T follicular helper cell (primary cell): ENCODE measurements at places on chromosomes 5 and 9.

DNA sequence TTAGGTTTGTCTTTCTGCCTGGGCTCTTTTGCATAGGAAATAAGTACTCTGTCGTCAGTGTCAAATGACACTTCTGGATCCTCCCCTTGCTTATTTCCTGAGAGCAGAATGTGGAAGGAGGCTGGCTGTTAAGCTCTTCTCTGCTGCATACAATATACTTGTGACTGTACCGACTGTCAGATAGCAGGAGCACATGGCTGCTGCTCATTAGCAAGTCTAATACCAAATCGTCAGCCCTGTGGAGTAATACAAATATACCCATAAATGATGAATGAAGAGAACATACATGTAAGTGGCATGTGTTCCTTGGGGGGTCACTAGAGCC, at the start of gene GPR151:
TSS of gene GPR151 (minus strand) at position 40 of the 325 bp plus-strand sequence. CDS start 77 bp downstream, outside the sequence.
- DNase-seq, result no peak

DNA sequence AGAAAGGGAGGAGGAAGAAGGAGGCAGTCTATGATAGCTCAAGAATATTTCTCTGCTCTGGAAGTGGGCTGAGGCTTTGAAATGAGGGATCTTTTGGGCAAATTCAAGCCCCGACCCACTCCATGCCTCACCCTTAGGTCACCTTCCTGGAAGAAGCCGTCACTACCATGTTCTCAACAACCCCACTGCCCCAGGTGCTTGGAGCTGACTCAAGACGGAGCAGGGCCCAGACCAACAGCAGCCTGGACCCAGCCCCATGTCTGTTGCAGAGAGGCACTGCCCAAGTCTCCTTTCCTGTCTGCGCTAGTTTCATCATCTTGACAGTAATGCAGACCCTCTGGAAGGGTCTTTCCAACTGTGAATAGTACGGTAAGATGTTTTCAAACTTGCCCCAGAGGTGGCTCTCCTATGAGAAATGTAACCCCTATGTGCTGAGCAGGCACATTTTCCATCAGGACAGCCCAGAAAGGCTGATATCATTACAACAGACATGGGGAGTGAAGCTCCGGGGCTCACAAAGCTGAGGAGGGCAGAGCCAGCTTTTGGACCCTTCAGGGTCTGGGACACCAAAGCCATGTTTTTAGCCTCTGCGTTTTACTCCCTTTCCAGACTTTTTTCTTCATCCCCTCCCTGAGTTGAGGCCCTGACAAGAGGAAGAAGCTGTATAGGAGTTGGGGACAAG, 128.2 kb upstream of the LARP1 start:
- no peak for DNase-seq

DNA sequence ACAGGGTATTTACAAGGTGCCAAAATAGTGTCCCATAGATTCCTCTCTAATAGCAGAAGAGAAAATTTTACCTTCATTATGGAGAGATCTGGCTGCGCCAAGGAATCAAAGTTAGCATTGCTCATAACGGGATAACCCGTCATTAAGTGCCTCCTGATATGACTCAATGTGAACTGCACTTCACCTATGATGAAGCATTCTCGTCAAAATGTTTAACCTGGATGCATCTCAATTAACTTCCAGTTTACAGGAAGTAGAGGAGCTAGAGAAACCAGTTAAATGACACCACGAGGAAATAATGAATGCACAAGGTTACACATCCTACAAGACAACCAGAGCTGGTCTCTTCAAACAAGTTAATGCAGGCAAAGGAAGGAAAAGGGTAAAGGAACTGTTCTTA, 17.2 kb downstream of the FBXW11 start:
- DNase-seq, result no peak

DNA sequence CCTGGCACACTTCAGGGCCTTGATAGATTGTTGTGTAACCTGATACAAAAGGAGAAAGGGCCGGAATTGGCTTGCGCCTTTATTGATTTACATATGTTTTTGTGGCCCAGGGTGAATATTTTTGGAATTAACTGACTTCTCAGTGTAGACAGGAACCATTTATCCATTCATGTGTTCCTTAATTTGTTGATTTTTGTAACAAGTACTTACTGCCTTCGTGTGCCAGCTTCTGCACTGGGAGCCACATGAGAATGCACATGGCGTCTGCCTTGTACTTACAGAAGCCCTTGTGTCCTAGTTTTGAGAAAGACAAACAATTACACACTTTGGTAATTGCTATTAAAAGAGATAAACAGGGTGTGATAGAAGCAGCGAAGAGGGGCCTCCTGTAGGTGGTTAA, 26.4 kb downstream of the EHMT1 start:
- no peak for DNase-seq

DNA sequence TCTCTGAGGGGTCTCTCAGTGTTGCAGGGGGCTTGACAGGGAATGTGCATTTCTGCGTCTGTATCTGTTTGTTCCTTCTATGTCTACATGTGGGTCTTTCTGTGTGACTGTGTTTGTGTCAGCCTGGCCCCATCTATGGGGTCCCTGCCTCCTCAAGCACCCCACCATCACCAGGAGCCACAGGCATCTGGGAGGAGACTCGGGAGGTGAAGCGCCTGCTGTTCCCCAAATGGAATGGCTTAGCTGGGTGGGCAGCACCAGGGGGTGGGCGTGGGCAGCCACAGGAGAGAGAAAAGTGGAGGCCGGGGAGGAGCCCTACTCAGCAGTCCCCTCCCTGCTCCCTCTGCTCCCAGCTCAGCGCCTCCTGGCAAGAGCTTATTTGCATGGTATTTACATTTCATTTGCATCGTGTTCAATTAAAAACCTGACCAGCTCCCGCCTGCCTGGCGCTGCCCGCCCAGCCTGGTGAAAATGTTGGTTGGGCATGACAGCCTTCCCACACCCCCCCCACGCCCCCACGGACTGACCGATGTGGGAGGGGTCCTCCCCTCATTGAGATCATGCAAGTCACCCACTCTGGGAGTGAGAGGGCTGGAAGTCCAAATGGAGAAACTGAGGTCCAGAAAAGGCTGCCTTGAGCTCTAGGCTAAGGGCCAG, 50.5 kb downstream of the CXXC5 start:
- DNase-seq, result no peak

- no peak for DNase-seq
These were observed 8.1 kb downstream of the RPS6 start for GRCh38 chr9:19371942-19372341.

DNA sequence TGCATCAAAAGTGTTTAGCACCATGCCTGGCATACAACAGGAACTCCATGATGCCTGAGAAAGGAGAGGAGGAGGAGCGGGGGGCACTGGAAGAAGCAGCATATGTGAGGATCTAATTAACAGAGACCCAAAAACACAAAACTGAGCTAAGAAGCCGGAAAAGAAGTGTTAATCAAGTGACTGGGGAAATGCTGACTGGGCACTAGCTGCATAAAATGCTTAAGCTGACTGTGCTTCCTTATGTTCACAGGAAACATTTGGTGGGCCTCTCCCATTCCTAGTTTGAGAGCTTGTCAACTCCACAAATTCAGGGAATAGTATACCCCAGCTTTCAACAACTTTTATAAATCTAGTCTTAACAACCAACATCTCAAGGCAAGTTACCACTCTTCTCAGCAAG, 26.6 kb downstream of the DEPDC1B start:
- DNase-seq, result no peak

DNA sequence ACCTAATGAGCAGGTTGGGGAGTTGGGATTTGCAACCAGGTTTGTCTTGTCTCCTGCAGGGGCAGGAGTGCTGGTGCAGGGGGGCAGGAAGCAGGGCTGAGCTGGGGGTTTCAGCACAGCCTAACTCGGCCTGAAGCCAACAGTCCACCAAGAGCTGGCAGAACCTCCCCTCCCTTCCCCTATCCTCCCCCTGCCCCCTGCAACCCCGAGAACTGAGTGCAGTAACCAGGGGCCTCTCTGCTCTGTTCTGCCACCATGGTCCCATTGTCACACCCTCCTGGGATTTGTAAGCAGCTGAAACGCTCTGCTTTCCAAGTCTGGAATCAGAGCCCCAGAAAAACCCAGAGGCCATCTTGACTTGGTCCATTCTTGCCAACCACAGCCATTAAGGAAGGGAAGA, 72.9 kb downstream of the ARHGEF37 start:
- no peak for DNase-seq

DNA sequence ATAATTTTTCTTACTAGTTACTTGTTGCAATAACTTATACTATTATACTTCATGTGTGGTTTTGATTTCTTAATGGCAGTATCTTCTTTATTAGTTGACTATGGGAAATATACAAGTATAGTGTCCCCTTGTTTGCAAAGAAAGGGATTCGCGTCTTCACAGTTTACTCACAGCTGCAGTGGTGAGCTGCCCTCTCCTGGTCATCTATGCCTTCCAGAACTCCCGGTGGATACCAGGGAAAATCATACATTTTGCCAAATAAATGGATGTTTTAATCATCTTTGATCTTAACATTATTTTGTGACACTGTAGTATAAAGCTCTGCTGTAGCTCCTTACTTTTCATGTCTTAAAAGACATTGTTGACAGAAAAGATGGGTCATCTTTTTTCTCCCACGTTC, 142.0 kb downstream of the ZCCHC7 start:
- no peak for DNase-seq

GRCh38 chr5:172142709-172143215, 45.3 kb downstream of the STK10 start:
- no peak for DNase-seq

DNA sequence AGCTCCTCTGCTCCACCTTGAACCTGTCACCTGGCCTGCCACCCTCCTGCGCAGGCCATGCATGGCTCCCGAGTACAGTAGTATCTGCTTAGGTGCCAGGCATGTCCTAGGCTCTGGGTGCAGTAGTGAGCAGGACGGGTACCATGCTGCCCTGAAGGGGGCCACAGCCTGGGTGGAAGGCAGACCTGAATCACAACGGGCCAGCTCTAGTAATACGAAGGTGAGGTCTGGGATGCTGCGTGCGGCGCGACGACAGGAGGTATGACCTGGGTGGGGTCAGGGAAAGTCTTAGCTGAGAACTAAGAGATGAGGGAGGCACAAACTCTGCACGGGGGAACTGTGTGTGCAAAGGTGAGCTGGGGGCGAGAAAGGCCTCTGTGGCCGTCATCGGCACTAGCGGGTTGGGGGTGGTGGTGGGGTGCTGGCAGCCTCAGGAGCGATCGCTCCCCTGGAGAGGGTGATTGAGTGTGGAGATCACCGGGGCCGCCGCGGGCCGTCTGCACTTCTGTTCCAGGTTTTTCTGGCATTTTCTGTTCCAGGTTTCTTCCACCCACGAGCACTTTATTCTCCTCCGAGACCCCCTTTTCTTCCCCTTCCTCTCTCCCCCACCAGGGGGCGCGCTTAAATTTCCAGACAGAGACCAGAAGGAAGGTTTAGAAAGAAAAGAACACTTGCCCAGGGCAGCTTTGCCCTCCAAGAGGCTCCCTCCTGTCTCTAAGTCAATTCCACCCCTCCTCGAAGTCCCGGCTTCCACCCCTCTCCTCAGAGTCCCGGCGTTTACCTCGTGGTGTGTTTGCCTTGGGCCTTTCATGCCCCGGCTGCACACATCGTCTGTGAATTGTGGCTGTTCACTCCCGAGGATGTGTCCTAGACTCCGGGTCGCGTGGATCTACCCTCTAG, 15.1 kb downstream of the PDLIM4 start:
- peak; percentile 33 for DNase-seq

DNA sequence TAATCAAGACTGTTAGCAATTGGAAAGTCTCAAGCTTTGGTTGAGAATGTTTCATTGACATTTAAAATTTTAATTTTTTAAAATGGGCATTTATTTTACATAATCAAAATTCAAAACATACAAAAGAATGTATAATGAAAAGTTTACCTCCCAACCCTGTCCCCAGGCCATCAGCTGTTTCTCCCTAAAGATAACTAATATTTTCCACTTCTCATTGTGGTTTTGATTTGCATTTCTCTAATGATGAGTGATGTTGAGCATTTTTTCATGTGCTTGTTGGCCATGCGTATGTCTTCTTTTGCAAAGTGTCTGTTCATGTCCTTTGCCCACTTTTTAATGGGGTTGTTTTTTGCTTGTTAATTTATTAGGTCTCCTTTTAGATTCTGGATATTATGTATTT, 11.4 kb upstream of the MACIR start:
- no peak for DNase-seq

DNA sequence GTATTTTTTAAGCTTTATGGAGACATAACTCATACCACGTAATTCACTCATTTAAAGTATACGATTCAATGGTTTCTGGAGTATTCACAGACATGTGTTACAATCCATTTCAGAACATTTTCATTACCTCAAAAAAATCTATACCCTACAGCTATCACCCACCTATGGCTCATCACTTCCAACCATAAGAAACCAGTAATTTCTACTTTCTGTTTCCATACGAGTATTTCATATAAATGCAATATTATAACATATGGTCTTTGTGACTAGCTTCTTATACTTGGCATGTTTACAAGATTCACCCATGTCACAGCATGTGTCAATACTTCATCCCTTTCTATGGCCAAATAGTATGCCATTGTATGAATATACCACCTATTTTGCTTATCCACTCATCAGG, 18.8 kb downstream of the UBQLN1 start:
- DNase-seq, result no peak

GRCh38 chr5:90402521-90403255, 6.9 kb downstream of the CETN3 start:
- DNase-seq, result no peak

GRCh38 chr5:168749391-168750100, 170.4 kb upstream of the PANK3 start:
- DNase-seq, result no peak

DNA sequence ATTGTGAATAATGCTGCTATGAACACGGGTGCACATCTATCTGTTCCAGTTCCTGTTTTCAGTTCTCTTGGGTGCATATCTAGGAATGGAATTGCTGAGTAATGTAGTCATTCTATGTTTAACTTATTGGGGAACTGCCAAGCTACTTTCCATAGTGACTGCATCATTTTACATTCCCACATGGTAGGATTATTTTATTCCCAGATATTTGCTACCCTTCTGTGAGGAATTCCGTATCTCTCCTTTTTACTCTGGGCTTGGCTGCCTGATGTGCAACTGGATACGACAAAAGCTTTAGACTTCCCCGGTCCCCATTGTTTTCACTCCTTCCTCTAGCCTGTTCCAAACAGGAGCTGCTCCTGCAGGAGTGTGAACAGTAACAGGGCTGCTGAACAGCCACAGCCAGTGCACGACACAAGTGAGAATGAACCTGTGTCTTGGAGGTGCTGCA, 7.2 kb downstream of the TAS2R1 start:
- DNase-seq, result no peak
